ENCODE measurements at places on chromosomes 6 and 20. TPM values are rescaled to one million over a fixed set of nuclear protein-coding genes. Genes with fewer than 3 reads are reported as not detected.

GRCh38 chr6:17167327-17167979, 65.6 kb downstream of the STMND1 start:
- no peaks in the 10 kb centered on the region for H3K4me1 ChIP-seq
- no peaks in the 10 kb centered on the region for H3K36me3 ChIP-seq
- H3K4me3 ChIP-seq: no peak overlapping the region
- H3K27me3 ChIP-seq: no peaks in the 10 kb centered on the region

DNA sequence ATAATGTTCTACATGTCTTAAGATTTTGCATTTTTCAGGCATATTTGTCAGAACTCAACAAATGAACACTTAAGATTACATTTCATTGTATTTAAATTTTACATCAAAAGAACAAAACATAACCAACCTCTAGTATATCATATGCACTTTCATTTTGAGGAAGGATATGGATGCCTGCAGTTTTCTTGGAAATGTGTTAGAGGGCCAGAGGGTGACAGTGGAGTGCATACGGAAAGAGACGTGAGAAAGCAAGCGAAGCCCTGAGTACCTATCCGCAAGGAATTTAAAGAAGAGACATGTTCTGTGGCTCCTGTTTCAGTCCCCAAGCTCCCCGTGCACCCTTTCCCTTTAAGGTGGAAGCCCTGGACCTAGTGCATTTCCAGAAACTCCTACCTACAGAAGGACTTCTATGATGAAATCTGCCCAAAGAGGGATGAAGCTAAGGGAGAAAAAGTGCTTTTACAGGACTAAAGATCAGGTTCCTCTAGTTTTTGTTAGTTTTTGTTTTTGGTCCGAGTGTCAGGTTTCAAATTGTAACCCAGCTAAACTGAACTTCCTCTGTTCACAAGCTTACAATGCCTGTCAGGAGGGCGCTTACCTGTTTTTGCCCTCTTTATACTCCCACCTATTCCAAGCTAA, 38.8 kb downstream of the EZR start:
- H3K4me3 ChIP-seq: no peak overlapping the region
- peaks cover 69% of the 10 kb centered on the region for H3K36me3 ChIP-seq
- no peaks in the 10 kb centered on the region for H3K27me3 ChIP-seq
- H3K4me1 ChIP-seq: peaks cover 25% of the 10 kb centered on the region

DNA sequence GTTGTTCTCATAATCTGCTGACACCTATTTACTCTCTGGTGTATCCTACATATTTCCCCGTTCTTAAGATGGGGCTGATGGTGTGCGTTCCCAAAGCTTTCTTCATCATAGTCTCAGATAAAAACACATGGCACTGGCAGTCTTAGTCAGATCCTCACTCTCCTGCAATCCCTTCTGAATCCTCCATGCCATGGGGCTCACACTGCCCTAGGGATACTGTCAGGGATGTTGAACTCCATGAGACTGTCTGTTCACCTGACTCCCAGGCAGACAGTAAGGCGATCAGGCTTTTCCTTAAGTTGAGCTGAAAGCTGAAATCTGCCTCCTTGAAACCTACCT, 76.0 kb downstream of the SLX4IP start:
- H3K4me3 ChIP-seq: no peak overlapping the region
- no peaks in the 10 kb centered on the region for H3K36me3 ChIP-seq
- no peaks in the 10 kb centered on the region for H3K27me3 ChIP-seq
- DNase-seq: no peak
- peaks cover 69% of the 10 kb centered on the region for H3K4me1 ChIP-seq

DNA sequence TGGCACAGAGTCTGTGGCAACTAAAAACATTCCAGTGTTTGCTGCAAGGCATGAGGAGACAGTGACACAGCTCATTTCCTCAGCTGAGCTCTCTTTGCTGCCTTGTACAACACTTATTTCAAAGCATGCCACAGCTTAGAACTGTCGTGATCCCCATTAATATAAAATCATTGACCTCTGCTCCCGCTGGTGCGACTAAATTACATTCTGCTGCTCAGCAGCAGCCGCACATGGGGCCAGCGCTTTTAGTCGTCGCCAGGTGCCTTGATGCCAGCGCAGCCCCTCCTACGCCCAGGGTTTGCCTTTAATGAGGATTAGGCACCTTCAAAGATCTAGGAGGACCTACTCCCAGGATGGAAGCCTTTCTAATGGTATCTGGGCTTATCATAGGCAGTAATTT, 717.9 kb upstream of the POU3F2 start:
- H3K27ac ChIP-seq: no peak overlapping the region
- no peaks in the 10 kb centered on the region for H3K27me3 ChIP-seq
- no peak for DNase-seq
- H3K36me3 ChIP-seq: no peaks in the 10 kb centered on the region

GRCh38 chr6:15048367-15048766, 197.5 kb upstream of the JARID2 start:
- H3K27me3 ChIP-seq: no peaks in the 10 kb centered on the region
- no peaks in the 10 kb centered on the region for H3K4me1 ChIP-seq
- no peak overlapping the region for H3K4me3 ChIP-seq
- no peak overlapping the region for H3K27ac ChIP-seq

GRCh38 chr6:56959938-56960337, 5.0 kb downstream of the BEND6 start:
- H3K27ac ChIP-seq: no peak overlapping the region
- no peak overlapping the region for H3K4me3 ChIP-seq
- no peak for DNase-seq
- peaks cover 11% of the 10 kb centered on the region for H3K4me1 ChIP-seq

- H3K4me3 ChIP-seq: no peak overlapping the region
- peak; percentile 45 for DNase-seq
- peak overlapping the region; percentile 70 for H3K27ac ChIP-seq
- no peaks in the 10 kb centered on the region for H3K36me3 ChIP-seq
Observed at GRCh38 chr6:13384966-13385365, 56.6 kb upstream of the TBC1D7 start.

DNA sequence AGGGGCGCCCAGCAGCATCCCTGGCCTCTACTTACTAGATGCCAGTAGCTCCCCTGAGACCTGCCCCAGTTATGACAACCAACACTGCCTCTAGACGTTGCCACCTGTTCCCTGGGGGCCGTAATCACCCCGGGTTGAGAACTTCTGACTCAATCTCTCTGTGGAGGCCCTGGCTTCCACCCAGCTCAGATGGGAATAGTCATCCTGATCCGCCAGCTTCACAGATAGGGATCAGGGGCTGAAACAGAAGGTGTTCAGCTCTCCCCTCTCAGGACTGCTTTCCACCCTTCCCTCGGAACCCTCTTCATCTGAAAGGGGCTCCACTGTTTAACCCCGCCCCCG, 3.3 kb downstream of the CAPN11 start:
- DNase-seq: no peak

The WFDC10B gene
- total RNA-seq: not detected

The GPX5 gene
- total RNA-seq: not detected

The CFAP61 gene
- total RNA-seq: not detected

The FNDC11 gene
- not detected for total RNA-seq

Data from stomach (tissue), 19 donors.